ENCODE measurements at places on chromosomes 5 and 9.

- DNase-seq, result no peak
Measured at GRCh38 chr9:8717146-8717545, 917.6 kb upstream of the DMAC1 start.

DNA sequence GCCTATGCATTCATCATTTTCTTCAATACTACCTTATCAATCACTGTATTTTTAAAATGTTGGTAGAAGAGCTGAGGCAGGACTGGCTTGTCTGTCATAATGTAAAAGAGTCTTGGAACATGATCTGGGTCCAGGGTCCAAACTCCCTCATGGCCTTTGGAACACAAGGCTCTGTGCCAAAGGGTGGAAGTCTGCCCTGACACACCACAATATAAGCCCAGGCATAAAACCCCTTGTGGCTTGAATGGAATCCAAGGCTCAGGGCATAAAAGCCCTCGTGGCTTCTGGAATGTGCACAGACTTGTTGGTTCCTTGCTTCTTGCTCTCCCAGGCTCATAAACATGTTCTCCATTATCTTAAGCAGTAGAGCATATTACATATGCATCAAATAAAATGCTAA, 48.0 kb downstream of the GABRB2 start:
- DNase-seq, result no peak

- no peak for DNase-seq
Measured at GRCh38 chr5:150625831-150626746, 14.4 kb upstream of the SYNPO start.

- no peak for DNase-seq
Measured at GRCh38 chr5:74514888-74515551, 125.5 kb downstream of the ENC1 start.

DNA sequence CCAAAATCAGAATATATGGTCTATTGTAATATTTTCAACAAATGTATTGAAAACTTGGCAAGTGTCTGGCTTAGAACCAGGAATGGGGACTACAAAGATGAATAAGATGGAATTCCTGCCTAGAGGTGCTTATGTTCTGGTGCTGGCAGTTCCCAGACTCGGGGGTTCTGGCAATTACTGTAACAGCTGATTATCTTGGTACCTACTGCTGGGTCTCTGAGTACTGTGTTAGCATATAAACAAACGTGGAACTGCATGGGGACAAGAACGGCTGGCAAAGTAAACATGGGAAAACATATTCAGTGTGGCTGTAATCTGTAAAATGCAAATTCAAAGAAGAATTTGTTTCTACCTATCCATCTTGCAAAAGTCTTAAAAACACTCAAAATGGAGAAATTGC, 89.9 kb downstream of the SLC24A2 start:
- no peak for DNase-seq

- no peak for DNase-seq
Measured at GRCh38 chr5:96517295-96517694, 84.2 kb upstream of the PCSK1 start.

DNA sequence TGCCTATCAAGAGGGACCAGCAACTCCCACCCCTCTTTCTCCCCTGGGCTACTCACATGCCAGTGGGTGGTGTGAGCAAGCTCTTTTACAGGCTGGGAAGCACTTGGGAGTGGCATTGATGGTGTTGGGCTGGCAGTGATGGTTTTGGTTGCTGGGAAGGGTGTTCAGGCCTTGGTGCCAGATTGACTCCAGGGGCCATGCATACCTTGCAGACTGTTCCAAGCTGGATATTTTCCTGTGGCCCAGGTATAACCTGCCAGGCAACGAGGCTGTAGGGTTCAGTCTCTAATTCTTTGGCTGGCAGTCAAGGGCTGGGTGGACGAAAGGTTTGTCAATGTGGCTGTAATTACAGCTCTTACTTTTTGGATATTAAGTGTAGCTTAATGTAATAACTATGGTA, 177.3 kb downstream of the MACROH2A1 start:
- no peak for DNase-seq

DNA sequence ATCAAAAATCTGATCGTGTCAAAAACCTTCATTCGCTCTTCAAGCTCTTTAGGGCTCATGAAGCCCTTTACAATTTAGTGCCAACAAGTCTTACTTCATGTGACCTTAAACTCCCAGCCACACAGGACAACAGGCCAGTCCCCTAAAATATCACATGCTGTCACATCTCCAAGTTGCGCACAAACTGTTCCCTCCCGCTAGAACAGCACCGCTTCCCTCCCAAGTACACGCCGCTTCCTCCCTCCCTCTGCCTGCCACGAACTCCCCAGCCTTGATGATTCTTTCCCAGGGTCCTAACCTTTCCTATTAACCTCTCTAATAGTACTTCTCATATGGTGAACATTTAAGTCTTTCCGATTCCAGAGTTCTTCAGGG, 91.2 kb downstream of the TLE1 start:
- DNase-seq, result no peak

GRCh38 chr9:106879439-106879882, 16.5 kb downstream of the ZNF462 start:
- DNase-seq, result no peak

GRCh38 chr9:133387680-133388079, 11.5 kb downstream of the STKLD1 start:
- no peak for DNase-seq

GRCh38 chr9:69297300-69297980, 27.6 kb upstream of the ENTREP1 start:
- DNase-seq, result no peak

DNA sequence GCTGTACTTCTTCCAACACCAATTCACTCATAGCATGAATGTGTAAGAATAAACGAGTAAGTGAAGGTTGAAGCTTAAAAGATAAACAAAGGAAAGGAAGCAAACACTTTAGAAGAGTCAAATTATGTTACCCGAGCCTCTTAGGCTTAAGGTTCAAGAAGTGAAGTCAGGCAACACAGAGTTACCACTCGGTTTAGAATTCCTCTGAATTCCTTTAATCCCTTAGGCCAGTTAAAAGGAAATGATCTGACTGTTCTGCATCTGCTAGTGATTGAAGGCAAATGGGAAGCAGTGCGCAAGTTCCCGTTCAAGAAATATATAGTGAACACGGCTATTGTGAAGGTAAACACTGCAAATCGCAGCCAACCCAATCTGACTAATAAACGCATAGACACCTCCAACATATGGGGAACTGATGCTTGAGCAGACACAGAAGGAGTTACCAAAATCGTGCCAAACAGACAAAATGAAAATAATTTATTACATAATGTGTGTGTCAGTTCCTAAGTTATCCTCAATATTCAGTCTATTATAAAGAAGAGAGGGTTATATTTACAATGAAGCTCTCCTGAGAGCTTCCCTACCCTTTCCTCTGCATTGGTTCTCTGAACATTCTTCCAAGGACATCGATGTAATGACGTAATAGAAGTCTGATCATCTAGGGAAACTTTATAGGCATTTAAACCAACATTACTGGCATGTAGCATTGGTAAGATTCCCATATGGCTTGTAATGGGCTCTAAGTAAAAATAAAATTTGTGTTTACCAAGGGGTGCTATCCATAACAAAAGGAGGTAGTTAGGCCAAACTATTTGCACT, 837.1 kb upstream of the ZNF608 start:
- no peak for DNase-seq

DNA sequence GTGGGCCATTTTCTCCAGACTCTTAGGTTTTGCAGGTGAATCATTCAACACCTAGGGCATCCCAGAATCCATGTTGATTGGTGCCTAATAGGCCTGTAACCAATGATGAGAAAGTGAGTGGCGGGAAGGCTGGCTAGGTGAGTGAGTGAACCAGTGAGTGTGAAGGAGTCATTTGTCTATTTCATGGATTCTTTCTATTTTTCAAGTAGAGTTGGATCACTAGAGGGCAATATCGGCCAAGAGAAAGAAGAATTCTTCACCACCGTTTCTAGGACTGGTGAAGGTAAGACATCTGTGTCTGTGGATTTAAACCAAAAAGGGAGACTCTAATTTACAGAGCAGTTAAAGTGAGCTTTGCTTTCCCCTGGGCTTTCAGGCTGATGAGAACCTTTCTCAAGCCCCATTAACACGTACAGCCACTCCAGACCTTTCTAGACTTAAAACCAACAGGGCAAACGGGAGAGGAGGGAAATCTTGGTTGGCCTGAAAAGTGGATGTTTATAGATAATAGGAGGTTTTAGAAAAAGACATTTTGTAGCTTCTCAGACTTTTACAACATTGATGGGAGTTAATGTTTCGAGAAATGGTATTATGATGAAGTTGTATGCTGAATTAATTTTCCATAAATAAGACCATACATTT, 114.3 kb upstream of the IL12B start:
- DNase-seq, result no peak

DNA sequence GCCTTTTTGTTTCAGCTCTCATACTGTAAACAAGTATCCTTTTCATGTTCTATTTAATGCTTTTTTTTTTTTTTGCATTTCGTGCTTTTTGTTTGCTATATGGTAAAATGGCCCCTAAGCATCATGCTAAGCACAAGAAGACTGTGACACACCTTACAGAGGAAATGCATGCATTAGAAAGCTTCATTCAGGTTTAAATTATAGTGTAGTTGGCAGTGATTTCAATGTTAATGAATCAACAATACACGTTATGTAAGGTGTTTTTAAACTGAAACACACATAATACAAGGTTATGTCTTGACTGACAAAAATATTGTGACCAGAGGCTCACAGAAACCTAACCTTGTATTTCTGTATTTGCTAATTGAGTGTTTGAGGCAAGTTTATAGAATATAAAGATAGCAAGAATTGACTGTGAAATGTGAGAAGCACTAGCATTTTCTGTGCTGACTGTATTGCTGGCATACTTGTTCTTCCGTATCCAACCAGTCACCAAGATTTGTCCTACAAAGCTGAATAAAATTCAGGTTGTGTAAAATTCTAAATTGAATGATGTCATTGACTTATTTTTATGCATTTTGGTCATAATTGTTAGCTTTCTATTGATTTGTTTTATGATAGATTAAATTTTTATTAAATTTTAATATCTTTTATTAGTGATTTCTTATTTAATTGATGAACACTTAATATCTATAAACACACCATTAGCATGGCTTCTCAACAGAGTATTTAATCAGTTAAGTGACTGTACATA, 4.1 kb downstream of the CFAP95 start:
- DNase-seq, result no peak

GRCh38 chr9:133377721-133378216, 1.6 kb downstream of the STKLD1 start:
- DNase-seq, result no peak

DNA sequence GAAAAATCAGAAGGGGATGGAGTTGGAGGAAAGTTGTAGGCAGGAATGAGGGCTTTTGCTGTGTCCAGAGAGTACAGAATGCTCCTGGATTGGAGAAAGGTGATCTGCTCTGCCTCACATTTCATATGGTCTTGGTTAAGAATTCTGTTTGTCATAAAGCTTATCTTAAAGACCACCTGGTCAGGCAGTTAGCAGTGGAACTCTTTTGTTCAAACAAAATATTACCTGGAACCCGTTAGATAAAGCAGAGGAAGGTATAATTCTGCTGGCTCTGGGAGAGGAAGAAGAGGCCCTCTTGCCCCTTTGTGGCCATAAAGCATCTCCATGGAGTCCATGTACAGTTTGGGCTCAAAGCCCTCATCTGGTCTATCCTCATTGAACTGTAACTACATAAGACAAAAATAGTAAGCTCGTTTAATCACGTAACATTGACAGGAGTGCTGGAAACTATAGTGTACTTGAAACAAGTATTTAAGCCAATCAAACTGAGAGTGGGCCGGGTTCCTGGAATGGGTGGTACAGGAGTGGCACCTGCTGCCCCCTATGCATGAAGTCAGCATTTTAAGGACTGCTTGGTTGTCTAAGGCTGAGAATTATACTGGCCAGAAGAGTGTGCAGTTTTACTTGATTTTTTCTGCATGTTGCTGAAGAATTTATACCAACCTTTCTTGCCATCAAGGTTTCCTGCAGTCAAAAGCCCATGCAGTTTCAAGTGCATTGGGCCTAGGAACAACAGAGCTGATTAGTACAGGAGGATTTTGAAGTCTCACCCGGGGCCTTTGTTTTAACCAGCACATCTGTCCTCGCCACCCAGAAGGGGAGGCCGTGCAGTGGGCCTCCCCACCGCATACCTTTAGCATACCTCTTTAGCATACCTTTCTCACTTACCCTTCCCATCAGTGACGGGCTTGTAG, 39.9 kb downstream of the STXBP1 start:
- no peak for DNase-seq

- no peak for DNase-seq
Measured at GRCh38 chr5:104598285-104598684, 1035.7 kb upstream of the NUDT12 start.

GRCh38 chr5:14579731-14580397, 1.7 kb upstream of the OTULINL start:
- no peak for DNase-seq

DNA sequence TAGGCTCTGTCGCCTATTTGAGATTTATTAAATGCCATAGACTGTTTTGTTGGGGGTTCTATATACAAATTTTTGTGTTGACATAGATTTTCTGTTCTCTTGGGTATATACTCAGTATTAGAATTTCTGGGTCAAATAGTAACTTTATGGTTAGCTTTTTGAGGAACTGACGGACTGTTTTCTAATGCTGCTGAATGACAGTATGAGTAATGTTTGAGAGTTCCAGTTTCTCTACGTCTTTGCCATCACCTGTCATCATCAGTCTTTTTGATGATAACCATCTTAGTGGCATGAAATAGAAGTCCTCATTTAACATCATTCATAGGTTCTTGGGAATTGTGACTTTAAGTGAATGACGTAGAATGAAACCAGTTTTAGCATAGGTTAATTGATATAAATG, 60.1 kb downstream of the CCDC171 start:
- DNase-seq, result no peak

- DNase-seq, result no peak
Measured at GRCh38 chr9:116476935-116477381, 210.1 kb upstream of the TRIM32 start.

- no peak for DNase-seq
Measured at GRCh38 chr5:132666310-132667123, 7.3 kb upstream of the IL4 start.

GRCh38 chr5:103519550-103519949, 43.0 kb downstream of the NUDT12 start:
- no peak for DNase-seq

All from stimulated activated CD4-positive, alpha-beta T cell treated with anti-CD3 and anti-CD28 coated beads, Interleukin-4, amount 100 ng/mL, for 4 hours (primary cell).